D721Med (cell line): ENCODE measurements at places on chromosomes 3 and 15.

DNA sequence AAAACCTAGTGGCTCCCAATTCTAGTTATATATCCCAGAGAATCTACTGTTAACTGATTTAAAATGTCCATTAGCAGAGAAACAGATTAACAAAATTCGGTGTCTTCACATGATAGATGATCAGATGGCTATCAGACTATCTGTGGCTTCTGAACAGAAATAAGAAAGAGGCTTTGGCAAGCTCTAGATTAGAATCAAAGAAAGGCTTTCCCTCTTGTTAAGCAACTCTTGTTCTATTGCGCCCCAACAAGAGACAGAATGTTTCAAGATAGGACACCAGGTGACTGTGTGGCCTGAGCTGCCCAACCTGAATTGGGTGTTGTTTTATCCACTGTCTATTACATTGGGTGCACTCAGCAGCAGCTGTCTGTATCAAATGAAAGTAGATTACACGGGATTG is 483.7 kb downstream of the FHIT start:
- DNase-seq: no peak

- DNase-seq: no peak
These were observed 769 bp downstream of the C2CD4A start for GRCh38 chr15:62067448-62068044.

DNA sequence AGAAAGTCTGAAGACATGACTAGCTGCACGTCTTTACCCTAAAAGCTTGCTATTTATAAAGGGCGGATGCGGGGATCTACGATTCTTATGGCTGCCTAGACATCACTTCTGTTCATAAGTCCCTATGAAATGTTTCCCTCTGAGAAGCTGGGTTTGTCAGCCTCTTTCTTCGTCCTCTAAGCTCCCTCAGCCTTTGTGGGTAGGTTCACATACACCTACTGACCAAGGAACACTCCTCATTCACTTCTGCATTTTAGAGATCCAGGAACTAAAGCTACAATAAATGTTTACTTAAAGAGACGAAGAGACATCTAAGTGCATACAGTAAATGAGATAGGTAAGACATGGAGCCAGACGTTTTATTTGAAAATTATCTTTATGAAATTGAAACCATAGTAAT is 16.7 kb upstream of the RAMAC start:
- DNase-seq: no peak

- no peak for DNase-seq
These were observed 8.2 kb upstream of the VGLL4 start for GRCh38 chr3:11651900-11652299.

DNA sequence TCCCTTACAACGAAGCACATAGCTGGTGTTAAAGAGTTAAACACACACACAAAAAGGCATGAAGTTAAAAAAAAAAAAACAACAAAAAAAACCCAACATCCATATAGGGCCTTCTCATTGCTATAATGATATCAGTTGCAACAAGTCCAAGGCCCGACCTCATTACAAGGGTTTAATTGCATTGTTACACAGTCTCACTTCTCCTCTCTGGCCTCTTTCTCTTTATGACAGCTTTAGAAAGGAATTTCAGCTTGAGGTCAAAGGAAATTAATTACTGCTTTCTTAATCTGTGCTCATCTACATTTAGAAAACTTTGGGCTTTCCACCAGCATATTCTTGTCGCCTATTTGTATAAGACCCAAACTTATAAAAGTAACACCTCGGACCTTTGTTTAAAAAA is 342.1 kb downstream of the NR2F2 start:
- no peak for DNase-seq

GRCh38 chr15:40287968-40288367 is 5.1 kb upstream of the ANKRD63 start:
- DNase-seq: no peak

DNA sequence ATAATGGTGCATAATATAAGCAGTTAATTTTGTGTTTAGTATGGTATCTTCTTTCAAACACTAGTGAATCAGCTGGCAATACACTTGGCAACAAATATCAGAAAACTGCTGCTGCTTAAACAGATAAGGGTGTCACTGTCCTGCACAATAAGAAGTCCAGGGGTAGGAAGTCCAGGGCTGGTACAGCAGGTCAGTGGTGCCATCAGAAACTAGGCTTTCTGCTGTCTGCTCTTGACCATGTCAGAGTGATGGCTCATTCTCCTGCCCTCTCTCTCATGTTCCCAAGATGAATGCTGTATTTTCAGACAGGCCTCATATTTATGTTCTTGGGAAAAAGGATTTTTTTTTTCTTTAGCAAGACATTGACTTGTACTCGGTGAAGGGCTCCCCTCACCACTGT is 9.2 kb upstream of the GRK7 start:
- no peak for DNase-seq

DNA sequence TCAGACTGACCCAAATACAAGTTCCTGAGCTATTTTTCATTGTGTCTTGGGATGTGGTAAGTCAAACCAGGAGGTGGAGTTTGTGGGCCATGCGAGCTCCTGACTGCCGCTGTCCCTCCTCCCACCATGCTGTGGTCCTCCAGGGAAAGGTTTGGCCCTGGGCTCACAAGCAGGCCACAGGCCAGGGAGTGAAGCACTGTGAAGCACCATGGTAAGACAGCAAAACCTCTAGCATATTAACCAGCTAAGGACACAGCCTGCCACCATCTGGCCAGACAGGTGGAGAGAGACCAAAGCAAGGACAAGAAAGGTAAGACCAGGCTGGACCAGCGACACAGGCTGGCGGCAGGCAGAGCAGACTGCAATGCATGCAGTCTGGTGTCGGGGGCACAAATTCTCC is 15.3 kb downstream of the RAB43 start:
- no peak for DNase-seq

- DNase-seq: no peak
These were observed 16.9 kb upstream of the PSMD6 start for GRCh38 chr3:64039981-64040733.

- no peak for DNase-seq
These were observed 13.0 kb upstream of the UPK1B start for GRCh38 chr3:119160361-119160760.

GRCh38 chr3:134651347-134652041 is 672 bp upstream of the KY start:
- no peak for DNase-seq

GRCh38 chr3:16406579-16406978 is 106.9 kb downstream of the RFTN1 start:
- DNase-seq: no peak

DNA sequence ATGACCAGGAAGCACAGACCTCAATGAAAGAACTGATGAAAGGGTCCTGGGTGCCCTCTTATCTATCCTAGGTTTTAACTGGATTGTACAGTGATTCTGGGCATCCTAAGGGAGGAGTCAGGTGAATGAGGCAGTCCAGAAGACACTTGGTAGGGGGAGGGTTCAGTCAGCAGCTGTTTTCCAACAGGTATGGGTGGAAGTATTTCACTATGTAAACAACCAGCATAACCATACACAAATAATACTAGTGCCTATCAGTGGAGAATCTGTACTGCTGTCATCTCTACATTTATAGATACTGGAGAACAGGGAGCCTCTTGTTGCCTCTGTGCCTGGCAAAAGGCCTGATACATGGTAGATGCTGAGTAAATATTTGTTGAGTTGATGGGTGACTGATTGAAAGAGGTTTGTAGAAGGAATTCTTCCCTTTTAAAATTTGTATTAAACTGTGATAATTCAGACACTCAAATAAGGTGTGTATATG is 328.5 kb downstream of the RBMS3 start:
- no peak for DNase-seq

DNA sequence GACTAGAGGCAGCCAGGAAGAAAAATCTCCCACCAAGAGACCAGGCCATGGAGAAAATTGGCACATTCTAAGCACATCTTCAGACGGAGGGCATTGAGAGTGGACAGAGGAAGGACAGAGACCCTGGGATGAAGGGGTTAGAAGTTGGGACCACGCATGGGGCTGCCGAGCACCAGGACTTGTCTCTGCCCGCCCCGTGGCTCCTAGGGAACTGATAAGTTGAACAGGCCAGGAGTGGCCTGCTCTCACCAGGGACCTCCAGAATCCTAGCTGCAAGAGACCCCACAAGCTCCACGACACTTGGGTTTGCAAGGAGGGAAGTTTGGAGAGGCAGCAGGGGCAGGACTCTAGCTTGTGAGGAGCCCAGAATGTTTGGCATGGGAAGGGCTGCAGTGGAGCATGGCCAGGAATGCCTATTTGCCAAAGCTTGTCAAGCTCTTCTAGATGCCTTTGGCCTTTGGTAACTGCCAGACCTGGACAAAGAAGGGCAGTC is 355.1 kb downstream of the NSUN3 start:
- DNase-seq: no peak

GRCh38 chr3:194395778-194396538 is 3.1 kb downstream of the GP5 start:
- DNase-seq: no peak

GRCh38 chr15:43225201-43225949 is 4.6 kb upstream of the EPB42 start:
- DNase-seq: peak; percentile 38

- no peak for DNase-seq
These were observed 2.4 kb upstream of the STT3B start for GRCh38 chr3:31530039-31530959.
